ENCODE measurements at places on chromosomes 3 and 15.

GRCh38 chr3:110519071-110519470 is 552.5 kb upstream of the NECTIN3 start:
- no peak for DNase-seq

- no peak for DNase-seq
Observed at GRCh38 chr3:17125738-17126442, 241.1 kb downstream of the PLCL2 start.

- no peak for DNase-seq
Observed at GRCh38 chr3:183924956-183925355, 40.3 kb upstream of the PARL start.

DNA sequence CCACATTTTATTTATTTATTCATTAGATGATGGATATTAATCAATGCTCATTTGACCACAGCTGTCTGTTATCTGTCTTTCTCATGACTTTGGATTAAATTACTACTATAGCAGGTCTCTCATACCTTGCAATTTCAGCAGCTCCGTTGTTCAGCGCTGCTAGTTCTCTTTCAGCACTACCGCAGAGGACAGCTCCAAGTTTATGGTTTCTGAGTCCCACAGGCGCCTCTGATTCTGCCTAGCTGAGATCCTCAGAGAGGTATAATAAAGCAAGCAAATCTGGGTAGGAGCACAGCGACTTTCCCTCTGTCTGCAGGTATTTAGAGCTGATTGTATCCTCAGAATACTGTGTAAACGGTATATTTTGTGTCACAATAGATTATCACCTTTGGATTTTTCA is 204.9 kb downstream of the CNTN4 start:
- peak; percentile 2 for DNase-seq

DNA sequence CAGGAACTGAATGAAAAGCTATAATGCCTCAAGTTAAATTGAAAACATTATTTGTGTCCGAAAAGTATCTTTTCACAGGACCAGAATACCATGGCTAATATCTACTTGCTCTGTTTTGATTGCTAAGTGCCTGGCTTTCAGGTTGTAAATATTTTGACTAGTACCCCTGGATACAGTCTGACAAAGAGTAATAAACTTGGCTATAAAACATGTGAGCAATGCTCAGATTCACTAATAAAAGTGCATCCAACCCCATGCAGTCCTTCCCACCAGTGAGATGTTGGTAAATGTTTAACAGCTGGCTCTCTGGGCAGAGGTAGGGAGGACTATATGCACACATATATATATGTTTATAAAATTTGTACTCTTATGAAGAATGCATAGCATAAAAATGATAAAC is 281.8 kb upstream of the TGFBR2 start:
- DNase-seq = peak; percentile 83

- peak; percentile 34 for DNase-seq
Observed at GRCh38 chr15:28969511-28970085, 83.8 kb downstream of the APBA2 start.

DNA sequence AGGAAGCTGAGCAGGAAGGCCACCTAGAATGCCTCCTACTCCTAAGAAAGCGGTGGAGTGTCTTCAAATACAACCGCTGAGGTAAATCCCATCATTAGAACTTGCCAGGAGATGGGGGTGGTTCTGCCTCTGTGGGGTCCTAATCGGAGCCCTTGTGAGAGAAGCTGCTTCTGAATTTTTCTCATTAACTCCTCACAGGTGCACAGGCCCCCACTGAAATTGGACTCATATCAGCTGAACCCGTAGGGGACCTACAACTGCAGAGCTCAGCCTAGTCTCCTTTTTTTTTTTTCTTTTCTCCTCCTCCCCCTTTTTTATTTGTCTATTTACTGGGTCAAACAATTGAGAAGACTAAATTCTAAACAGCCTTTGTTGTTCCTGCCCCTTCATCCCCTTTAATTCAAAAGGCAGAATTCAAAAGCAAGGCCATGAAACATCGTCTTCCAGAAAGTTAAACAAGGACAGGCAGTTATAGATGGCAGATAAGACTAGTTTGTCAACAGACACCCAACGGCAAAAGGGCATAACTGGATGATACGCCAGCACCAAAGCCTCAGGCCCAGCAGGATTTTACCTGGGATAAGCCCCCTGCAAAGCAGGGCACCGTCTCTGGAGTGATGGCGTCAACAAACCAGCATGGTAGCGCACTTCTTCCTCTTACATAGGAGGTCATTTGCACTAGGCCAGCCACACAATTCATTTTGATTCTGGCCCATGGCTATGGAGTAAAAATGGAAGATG is 213.7 kb upstream of the HES1 start:
- DNase-seq = no peak

GRCh38 chr3:149417174-149417573 is 39.7 kb upstream of the TM4SF1 start:
- no peak for DNase-seq

DNA sequence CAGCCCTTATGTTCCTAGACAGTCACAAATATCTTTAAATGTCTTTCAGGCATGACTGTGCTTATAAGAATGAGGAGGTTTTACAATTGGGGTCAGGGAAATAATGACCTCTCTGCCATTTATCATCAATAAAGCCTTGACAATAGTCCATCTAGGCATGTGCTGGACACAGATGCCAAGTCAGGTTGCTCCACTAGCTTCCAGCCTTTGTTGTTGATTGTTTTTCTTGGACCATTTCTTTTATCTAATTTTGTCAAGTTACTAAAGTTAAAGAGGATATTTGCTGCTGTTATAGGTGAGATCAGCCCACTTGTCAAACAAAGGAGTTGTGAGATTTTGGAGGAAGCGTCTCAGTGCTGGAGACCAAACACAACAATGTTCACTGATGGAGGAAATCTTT is 628.0 kb downstream of the ROBO2 start:
- DNase-seq = no peak

GRCh38 chr3:172530566-172530965 is 7.3 kb upstream of the TNFSF10 start:
- DNase-seq = no peak

GRCh38 chr15:90633360-90633759 is 83.8 kb upstream of the BLM start:
- no peak for DNase-seq

- no peak for DNase-seq
Observed at GRCh38 chr15:91183596-91183995, 83.5 kb downstream of the SV2B start.

- peak; percentile 26 for DNase-seq
Observed at GRCh38 chr3:194225988-194226663, 90.2 kb downstream of the HES1 start.

DNA sequence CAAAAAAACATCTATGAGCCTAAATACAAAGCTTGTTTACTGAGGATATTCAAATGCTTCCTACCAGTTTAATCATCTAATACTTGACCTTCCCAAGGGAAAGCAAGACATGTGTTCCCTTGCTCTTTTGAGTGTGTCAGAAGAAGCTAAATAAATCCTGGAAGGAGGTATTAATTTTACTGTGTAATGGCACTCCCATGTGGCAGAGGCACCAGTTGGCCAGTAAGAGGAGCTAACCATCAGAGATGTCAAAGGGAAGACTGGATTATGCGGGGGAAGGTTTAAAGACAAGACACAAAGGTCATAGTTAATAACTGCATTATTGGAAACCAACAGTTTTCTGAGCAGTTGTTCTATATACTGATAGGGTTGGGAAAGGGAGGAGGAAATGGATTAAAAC is 125.1 kb downstream of the SUCLG2 start:
- DNase-seq = peak; percentile 17

DNA sequence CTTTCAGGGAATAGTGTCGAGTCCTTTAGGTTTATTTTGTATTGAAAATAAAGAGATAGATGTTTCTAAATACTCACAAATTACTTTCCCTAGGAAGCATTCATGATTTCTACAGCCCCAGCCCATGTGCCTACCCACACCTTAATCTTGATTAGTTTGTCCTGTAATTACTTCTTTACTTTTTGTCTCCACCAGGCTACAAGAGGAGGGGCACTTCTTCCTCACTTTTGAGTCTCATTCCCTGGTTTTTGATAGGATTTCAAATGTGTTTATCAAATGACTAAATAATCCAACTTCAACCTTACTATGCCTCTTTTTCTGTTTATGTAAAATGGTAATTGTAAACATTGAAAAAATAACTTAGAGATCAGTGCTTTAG is 1.8 kb downstream of the PXK start:
- no peak for DNase-seq

DNA sequence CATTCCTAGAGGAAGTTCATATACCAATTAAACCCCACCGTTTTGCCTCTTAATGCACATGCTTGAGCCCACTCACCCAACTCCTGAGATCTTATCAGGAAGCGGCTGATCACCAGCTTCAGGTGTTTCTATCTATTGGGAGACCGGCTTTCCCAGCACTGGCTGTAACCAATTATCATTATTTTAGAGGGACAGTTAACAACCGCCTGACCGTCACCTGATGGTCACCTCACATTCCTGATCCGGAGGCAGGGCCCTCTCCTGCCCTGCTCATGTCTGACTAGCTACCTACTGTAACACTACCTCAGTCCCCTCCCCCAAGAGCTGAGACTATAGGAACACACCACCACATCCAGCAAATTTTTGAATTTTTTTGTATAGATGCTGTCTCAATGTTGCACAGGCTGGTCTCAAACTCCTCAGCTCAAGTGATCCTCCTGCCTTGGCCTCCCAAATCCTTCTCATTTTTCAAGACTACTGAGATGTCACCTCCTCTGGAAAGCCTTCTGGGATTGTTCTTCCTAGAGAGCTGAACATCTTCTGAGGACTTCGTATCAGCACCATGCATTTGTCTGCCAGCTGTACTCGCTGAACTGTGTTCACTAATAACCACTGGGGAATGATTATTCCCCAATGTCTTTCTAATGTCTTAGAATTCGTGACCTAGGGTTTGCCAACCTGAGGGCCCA is 84.8 kb downstream of the LSM3 start:
- DNase-seq = no peak

- peak; percentile 22 for DNase-seq
Observed at GRCh38 chr3:82080261-82080660, 318.8 kb upstream of the GBE1 start.

GRCh38 chr3:56952061-56952460 is 108.4 kb upstream of the SPATA12 start:
- DNase-seq = no peak

- no peak for DNase-seq
Observed at GRCh38 chr3:196207833-196208607, 3.2 kb downstream of the ZDHHC19 start.

GRCh38 chr3:71380096-71380495 is 203.4 kb downstream of the FOXP1 start:
- peak; percentile 10 for DNase-seq

Measured in M059J (cell line).